ENCODE measurements at places on chromosomes 1 and 21. TPM values are rescaled to one million over a fixed set of nuclear protein-coding genes. Genes with fewer than 3 reads are reported as not detected.

Gene SDC3
- total RNA-seq, result 42.8 TPM

Gene SLC45A1
- total RNA-seq, result 0.85 TPM

Gene RXRG
- 7.2 TPM for total RNA-seq

Gene RNU1-4
- total RNA-seq, result under 0.01 TPM

All from A375 (cell line).